C1 segment of cervical spinal cord (tissue), 14 donors: ENCODE measurements at places on chromosomes 4 and X.

DNA sequence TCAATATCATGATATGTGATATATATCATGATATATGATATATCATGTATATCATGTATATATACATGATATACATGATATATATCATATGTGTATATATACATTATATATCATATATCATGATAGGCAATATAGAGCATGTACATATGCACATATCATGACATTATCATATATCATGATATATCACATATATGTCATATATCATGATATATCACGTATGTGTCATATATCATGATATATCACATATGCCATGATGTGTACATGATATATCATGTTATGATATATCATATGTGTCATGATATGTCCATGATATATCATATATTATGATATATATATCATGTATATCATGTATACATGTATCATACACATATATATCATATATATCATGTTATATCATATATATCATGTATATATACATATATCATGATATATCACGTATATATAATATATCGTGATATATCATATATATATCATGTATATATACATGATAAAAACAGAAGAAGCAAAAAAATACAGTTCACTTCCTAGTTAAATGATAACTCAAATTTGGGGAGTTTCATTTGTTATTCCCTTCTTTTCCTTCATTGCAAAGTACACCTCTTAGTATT lies 670.1 kb upstream of the EPHA5 start:
- DNase-seq = no peak

DNA sequence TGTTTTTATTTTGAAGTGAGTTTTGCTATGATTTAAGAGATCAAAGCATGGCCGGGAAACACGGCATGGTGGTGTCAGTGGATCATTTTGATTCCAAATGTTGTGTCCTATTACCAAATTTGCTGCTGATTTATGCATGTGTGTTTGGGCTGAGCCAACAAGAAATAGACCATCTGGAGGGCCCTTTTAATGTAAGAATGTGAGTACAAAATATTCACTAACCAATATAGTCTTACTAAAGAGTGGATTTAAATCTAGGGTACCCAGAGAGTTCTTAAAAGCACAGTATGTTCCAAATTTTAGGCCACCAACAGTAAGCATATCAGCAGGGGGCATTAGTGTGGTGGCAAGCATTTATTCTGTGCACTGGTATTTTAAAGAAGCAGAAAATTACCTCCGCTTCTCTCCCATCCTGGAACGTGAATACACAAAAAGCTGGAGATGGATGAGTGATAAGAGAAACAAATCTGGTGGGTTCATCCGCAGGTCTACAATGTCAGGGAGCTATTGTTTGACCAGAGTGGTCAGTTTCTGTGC lies 444.4 kb upstream of the IGFBP7 start:
- DNase-seq = no peak

GRCh38 chr4:184349283-184350039 lies 124.9 kb downstream of the IRF2 start:
- DNase-seq = no peak

DNA sequence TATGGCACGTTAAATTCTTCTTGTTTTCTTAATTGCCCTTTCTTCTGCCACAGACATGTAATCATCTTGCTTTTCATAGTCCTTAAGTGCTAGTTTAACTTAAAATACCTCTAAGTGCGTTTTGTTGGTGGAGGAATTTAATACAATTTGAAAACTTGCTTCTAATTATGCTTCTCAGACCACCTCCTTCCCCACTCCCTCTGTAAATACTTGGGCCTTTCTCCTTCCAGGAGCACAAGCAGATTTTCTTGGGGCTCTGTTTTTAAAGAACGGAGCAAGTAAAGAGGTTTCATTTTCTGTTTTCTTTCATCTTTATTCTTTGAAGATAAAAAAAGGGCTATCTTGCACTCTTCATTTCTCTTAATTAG lies 559 bp upstream of the PCDH18 start:
- DNase-seq = no peak

GRCh38 chr4:128574706-128575105 lies 234.8 kb upstream of the JADE1 start:
- no peak for DNase-seq

- DNase-seq = no peak
Measured at GRCh38 chrX:95156566-95156965, 1482.6 kb downstream of the FAM133A start.

DNA sequence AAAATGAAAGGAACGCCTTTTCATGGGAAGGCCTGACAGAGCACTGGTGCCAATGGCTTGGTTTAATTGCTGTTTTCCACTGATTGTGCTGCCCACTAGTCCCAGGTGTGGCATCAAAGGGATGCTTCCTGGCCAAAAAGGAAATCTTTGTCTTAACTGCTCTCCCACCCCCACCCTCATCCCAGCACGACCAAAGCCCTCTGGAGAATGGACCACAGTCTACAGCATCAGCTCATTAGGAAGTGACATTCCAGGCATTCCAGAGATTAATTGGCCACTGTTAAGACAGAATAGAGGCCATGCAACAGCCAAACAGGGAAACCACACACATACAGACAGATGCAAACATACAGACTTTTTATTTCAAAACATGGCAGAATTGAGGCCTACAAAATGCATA lies 143.2 kb downstream of the LHFPL1 start:
- no peak for DNase-seq

GRCh38 chr4:15868111-15868510 lies 70.4 kb downstream of the FGFBP1 start:
- no peak for DNase-seq
